ELF-1 (cell line): ENCODE measurements at places on chromosomes 6 and 20.

GRCh38 chr6:14791526-14791925 lies 454.3 kb upstream of the JARID2 start:
- DNase-seq = no peak

- DNase-seq = peak; percentile 96
Observed at GRCh38 chr6:170438402-170438753, 114.7 kb downstream of the PSMB1 start.

- DNase-seq = no peak
Observed at GRCh38 chr20:62817975-62818591, 1.2 kb downstream of the COL9A3 start.

DNA sequence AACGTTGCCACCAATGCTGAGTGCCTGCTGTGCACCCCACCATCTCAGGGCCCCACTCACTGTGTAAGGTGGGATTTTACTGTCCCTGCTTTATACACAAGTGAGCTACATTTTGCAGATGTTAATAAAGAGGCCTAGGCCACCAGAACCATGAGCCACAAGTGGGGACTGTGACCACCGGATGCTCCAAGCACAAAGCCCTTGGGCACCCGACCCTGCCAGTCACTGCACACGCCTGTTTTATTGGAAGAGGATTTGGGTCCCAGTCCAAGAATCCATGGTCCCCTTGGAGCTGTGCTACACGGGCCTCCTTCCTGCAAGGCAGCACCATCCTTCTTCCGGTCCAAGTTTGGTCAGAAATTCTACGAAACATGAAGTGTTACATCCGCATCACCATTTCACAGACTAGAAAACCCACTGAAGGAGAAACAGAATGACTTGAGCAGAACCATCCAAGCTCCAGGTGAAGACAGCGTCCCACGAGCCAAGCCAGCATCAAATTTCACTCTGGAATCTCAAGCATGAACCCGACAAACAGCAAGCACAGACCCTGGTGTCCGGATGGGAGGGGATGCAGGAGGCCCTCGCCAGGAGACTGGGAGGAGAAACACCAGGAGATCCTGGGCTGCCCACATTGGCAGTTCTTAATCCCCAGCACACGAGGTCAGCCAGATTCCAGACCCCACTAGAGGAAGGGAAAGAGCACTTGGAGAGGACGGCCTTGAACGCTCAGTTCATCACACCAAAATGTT lies 226.9 kb downstream of the DLL1 start:
- DNase-seq = peak; percentile 39

- no peak for DNase-seq
Observed at GRCh38 chr6:148934539-148934938, 187.7 kb downstream of the UST start.

DNA sequence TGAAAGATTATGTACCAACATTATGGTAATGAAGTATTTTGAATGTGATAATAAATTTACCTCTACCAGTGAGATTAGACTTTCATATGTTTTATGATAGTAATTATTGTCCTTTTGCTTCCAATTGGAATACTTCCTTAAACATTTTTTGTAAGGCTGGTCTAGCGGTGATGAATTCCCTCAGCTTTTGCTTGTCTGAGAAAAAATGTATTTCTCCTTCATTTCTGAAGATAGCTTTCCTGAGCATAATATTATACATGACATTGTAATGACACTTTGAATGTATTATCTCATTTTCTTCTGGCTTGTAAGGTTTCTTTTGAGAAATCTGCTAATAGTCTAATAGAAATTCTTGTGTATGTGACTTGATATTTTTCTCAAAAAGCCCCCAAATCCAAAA lies 18.6 kb upstream of the EDN1 start:
- no peak for DNase-seq

DNA sequence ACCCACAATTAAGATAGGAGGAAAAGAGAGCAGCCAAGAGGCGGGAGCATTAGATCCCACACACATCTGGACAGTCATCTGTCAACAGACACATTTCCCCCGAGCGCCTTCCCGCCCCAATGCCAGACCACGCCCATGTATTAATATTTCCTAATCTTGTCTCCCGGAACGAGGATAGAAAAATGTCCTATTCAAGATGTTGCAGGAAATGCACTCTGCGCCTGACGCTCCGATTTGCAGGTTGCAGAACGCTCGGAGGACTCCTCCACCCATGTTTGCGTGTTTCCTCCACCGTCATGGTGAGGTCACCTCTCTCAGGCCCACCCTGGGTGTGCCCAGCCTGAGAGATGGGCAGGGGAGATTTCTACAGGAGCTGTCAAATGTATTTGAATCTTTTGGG lies 215.2 kb downstream of the TAF4 start:
- no peak for DNase-seq

DNA sequence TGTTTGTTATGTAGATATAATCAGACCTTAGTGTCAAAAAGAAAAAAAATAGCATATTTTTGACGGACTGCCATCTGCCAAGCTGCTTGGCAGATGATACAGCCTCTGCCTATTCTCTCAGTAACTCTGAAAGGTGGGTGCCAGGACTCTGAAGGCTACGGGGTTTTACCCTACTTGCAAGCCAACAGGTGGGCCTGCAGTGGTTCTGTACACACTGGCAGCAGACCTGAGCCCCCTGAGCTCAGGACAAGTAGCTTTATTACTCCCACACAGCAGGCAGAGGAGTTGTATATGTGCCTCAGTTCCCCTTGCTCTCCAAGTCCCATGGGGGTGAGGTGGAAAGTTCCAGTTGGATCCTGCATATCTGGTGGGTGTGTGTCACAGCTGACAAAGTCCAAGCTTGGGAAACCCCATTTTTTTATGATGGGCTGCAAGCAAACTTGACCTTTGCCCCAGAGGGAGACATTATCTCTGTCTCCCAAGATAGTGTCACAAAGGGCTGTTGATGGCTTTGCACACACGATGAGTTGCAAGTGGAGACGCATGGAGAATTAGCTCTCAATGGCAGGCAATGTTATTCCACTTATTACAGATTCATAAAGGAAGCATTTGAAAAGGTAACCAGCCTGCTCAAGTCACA lies 20.5 kb upstream of the AFDN start:
- no peak for DNase-seq

GRCh38 chr6:142207265-142207877 lies 60.3 kb downstream of the VTA1 start:
- peak; percentile 74 for DNase-seq

GRCh38 chr20:16760431-16761304 lies 12.5 kb downstream of the OTOR start:
- DNase-seq = peak; percentile 84

- DNase-seq = no peak
Observed at GRCh38 chr6:64249115-64249514, 613.5 kb downstream of the PHF3 start.

DNA sequence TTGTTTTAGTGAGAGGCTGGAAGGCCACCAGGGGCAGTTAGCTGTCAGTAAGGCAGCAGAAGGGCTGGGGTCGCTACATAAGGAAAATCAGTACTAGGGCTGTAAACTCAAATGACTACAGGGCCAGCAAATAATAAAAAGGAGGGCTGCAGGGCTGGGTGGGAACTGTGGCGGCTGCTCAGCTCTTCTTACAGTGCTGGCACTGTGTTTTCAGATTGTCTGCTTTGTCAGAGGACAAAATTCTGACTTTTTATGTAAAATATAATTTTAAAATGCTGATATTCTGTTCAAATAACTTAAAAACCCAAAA lies 23.2 kb downstream of the HLA-A start:
- DNase-seq = peak; percentile 51

DNA sequence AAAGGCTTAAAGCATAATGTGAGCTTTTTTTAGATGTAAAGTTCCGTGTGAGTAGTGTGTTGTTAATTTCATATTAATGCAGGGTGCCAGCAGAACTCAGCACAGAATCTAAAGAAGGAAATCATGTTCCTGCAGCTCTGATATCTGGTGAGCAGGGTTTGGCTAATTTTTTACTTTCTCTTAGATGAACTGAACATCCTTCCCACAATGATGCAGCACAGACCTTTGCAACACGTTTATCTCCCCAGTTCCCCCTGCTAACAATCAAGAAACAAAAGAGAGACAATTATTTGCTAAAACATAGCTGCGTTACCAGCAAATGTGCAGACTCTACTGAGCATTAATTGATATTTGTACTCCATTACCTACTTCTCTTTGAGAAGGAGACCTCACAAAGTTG lies 39.1 kb upstream of the ATXN1 start:
- no peak for DNase-seq

GRCh38 chr6:36685926-36686667 lies 7.6 kb downstream of the CDKN1A start:
- DNase-seq = no peak

- no peak for DNase-seq
Observed at GRCh38 chr20:19495905-19496703, 262.0 kb upstream of the RIN2 start.

DNA sequence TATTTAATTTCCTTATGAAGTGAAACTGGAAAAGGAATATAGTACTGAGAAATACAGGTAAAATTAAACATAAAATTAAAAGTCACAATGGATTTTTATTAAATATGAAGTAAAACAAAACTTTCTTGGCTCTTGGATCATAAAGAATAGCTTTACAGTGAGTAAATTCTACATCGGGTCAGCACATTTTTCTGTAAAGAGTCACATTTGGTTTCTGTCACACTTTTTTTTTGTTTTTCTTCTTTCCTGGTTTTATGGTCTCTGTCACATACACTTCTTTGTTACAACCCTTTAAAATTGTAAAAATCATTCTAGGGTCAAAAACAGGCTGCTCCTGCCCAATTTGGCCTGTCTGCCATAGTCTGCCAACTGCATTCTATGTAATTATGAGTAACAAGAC lies 254.4 kb upstream of the POU3F2 start:
- DNase-seq = no peak

DNA sequence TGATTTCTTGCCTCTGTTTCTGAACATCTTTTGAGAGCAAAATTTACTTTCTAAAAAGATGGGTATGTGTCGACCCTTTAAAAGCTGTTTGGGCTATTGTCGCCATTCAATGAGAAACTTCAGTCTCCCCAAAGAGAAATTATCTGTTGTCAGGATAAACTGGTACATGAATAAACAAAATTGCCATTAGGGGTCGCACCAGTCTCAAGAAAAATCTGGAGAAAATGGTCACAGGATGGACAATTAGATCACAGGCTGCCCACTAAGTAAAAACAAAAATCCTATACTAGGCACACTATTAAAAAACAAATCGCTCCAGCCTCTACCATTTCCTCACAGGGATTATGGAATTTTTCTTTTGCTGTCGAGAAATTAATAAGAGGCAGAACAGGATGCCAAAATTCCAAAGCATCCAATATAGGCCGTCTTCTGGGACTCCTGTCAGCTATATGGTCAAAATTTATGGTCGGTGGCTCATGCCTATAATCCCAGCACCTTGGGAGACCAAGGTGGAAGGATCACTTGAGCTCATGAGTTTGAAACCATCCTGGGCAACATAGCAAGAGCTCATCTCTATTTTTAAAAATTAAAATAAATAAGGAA lies 5.5 kb upstream of the HLA-E start:
- no peak for DNase-seq

DNA sequence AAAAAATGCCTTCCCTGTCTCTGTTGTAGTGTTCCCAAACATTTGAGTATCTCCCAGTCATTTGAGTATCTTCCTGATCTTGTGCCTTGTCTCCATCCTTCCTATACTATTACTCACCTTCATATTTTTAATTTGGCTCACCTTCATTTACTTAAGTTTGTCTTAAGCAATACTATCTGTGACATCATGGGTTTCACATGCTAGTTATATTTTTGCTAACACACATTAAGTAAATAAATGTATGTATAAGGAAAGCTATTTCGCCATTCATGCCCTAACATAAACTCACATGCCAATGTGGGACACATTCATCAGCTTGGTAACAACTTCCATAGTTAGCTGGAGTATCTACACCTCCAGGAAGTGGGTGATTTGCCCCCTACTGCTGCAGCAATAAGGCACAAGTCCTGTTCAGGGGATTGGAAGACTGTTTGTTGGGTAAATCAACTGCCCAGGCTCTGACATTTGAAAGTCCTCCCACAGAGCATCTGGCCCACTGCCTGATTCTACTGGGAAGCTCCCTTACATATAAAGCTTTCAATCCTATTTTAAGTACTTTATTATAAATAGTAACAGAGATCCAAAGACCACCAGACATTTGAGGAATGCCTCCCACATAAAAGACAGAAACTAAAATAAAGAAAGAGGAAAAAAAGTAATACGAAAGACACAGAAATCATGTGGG lies 132.3 kb downstream of the ISM1 start:
- no peak for DNase-seq

- DNase-seq = no peak
Observed at GRCh38 chr6:94670017-94670416, 907.3 kb upstream of the MANEA start.

DNA sequence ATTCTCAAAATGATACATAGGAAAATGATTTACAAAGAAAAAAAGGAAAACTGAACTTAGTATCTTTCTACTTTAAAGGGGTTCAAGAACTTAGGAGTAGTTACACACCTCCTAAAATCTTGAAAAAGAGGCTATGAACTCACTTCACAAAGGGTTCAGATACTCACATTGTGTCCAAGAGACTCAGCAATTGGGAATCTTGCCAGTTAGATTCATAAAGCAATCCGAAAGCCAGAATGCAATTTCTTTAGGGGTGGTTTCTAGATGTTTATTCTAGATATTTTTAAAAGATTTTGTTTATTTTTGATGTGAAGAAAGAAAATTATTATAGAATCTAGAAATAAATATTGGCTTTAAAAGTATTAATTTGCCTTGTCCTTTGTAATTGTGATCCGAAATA lies 1.7 kb upstream of the MYB start:
- DNase-seq = no peak

- no peak for DNase-seq
Observed at GRCh38 chr6:132695773-132696172, 18.1 kb downstream of the VNN1 start.

GRCh38 chr6:154427446-154427845 lies 70.8 kb upstream of the IPCEF1 start:
- DNase-seq = no peak

GRCh38 chr6:154353626-154354025 lies 3.0 kb downstream of the IPCEF1 start:
- DNase-seq = no peak

- no peak for DNase-seq
Observed at GRCh38 chr20:25277051-25277801, 29.3 kb downstream of the PYGB start.

- DNase-seq = no peak
Observed at GRCh38 chr20:51480507-51481270, 61.8 kb downstream of the NFATC2 start.

DNA sequence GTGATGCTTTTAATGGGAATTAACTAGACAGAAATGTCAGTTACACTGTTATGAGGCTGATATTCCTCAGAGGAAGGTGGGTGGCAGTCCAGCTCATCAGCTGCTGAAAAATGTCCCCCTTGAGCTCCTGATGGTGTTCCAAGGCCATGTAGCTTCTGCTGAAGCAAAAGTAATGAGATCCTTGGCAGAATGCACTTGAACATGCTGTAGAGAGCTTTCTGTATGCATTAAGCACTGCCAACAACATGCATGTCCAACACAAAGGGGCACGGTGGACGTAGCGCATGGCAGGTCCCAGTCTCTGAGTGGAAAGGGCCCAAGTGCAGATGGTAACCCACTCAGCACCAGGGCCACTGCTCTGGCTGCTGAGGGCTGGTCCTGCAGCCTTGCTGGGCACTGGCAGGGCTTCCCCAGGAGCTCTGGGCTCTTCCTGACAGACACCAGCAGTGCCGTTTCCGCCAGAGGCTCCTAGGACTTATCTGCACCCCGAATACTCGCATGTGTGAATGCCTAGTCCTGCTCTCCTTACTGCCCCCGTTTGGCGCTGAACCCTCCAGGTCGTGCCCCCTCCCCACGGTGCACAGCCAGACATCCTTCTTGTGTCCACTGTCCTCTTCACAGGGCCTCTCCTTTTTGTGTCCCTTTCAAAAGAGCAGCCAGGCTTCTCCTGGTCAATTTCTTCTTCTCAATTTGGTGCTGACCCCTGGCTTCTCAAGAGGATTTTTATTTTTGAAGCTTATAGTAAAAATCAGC lies 18.6 kb upstream of the SYNDIG1 start:
- no peak for DNase-seq

GRCh38 chr6:115270953-115271352 lies 789.7 kb downstream of the FRK start:
- peak; percentile 16 for DNase-seq
